ENCODE measurements at places on chromosomes 3 and 15.

GRCh38 chr3:23553353-23553752, 252.4 kb upstream of the UBE2E1 start:
- DNase-seq, result no peak

DNA sequence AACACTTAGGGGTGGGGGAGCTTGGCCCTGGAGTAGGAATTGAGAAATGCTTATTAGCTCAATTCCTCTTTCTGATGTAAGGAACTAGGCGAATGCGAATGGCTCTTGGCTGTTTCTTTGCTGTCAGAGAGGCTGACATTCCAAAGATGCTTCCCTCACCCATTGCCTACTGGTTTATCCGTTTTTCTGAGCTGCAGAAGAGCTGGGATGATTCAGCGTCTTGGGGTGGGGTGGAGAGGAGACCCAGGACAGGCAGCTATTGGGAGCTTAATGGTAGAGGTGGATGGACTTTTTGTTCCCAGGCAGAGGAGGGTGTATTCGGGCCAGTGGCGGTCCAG, 9.8 kb downstream of the PLEKHO2 start:
- DNase-seq, result no peak

GRCh38 chr3:142028243-142028777, 121.0 kb downstream of the TFDP2 start:
- DNase-seq, result no peak

GRCh38 chr3:141875893-141876380, 506 bp upstream of the ATP1B3 start:
- no peak for DNase-seq

DNA sequence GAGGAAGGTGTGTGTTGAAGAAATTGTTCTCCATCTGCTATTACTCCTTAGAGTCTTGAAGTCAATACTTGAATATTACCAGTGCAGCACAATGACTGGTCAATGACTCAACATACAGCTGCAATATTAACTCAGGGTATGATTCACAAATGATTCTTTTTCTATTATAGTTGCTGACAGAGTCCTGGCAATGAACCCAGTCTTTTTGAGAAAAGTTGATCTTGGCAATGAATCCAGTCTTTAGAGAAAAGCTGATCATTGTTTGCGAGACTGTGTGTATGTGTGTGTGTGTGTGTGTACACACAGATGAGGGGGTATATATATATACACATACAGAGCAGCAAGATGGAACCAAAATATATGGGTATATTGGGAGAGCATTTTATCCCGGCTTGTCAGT, 315.1 kb downstream of the ZNF385D start:
- no peak for DNase-seq

- DNase-seq, result no peak
Observed at GRCh38 chr3:61864886-61865285, 303.5 kb downstream of the PTPRG start.

DNA sequence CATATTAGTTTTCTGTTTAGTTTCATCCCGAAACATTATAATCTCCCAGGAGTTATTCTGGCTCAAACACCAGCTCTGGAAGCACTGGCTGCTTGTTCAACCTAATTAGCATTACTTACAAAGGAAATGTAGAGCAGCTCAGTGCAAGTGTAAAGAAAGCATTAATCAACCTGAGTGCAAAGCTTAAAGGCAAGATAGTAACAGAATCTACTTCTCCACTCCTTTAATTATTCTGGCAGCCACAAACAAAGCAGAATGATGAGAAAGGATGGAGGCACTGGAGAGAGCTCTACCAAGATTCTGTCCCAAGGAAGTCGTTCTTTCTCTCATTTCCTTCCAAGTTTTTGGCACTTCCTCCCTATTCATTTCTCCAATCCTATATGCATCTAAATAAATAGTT, 1384.0 kb downstream of the ZPLD1 start:
- DNase-seq, result no peak

DNA sequence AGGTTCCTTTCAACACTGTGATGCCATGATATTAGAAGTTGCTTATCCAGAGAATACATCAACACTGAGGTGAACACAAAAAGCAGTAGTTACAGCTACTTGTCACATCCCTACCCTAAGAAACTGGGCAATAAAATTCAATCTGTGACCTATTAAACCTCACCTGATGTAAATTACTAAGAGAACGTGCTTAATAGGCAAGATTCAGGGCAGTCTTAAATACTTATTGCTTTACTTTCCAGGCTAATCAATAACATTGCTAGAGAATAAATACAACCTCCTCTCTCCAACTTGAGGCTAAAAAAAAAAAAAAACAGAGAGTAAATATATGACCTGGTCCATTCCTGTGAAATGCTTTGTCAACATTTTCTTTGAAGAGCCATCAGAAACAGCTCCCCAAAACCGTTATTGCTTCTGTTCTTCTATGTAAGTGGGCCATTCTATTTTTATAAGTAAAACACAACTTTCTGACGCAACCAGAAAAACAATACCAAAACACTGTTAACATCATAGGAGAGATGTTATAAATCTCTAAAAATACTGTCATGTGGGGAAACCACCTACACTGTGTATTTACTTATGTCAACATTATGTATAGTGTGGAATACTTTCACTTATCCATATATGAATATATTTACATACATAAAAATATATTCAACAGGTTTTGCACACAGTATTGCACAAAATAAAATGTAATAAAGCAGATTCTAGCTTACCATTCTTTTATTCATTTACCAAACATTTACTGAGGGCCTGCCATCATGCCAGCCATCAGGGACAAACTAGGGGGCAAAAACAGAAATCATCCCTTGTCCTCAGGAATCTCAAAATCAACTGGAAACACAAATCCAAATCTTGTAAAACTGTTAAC, 2.7 kb downstream of the NKIRAS1 start:
- DNase-seq, result no peak

- no peak for DNase-seq
Observed at GRCh38 chr15:21267671-21268395, 172.5 kb downstream of the POTEB3 start.

- no peak for DNase-seq
Observed at GRCh38 chr3:141070727-141071357, 19.7 kb downstream of the SPSB4 start.

GRCh38 chr3:57935539-57935938, 72.7 kb upstream of the FLNB start:
- no peak for DNase-seq

- DNase-seq, result no peak
Observed at GRCh38 chr15:38696790-38697495, 132.3 kb upstream of the RASGRP1 start.

- DNase-seq, result no peak
Observed at GRCh38 chr15:100633763-100634075, 31.3 kb downstream of the ASB7 start.

DNA sequence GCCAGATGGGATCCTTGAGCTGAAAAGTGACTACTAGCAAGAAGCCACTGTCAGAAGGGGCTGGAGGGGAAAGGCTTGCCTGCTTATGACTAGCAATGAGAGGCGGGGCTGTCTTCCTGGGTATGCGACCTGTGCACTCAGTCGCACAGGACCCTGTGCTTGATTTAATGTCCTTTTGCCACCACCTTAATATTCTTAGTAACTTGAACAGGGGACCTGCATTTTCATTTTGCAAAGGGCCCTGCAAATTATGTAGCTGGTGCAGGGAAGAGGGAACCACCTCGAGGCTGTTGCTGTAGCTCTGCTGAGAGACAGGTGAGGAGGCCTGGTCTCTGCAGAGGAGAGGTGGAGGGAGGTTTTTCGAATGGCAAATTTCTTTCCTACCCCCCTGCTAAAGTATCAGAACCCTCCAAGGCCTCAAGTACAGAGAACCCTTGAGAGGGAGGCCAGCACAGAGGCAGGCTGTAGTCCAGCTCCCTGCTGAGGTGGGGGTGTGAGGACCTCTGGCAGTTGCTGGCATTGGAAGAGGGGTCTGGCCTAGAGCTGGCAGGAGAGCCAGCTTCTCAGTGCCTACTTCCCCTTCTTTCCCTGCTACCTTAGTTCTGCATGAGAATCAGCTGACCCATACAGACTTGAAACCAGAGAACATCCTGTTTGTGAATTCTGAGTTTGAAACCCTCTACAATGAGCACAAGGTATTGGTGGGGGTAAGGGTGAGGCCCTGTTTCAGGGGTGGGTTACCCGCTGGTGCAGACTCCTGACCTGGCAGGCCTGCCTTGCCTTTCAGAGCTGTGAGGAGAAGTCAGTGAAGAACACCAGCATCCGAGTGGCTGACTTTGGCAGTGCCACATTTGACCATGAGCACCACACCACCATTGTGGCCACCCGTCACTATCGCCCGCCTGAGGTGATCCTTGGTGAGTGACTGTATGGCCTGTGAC, 11.4 kb downstream of the CLK3 start:
- DNase-seq, result no peak

DNA sequence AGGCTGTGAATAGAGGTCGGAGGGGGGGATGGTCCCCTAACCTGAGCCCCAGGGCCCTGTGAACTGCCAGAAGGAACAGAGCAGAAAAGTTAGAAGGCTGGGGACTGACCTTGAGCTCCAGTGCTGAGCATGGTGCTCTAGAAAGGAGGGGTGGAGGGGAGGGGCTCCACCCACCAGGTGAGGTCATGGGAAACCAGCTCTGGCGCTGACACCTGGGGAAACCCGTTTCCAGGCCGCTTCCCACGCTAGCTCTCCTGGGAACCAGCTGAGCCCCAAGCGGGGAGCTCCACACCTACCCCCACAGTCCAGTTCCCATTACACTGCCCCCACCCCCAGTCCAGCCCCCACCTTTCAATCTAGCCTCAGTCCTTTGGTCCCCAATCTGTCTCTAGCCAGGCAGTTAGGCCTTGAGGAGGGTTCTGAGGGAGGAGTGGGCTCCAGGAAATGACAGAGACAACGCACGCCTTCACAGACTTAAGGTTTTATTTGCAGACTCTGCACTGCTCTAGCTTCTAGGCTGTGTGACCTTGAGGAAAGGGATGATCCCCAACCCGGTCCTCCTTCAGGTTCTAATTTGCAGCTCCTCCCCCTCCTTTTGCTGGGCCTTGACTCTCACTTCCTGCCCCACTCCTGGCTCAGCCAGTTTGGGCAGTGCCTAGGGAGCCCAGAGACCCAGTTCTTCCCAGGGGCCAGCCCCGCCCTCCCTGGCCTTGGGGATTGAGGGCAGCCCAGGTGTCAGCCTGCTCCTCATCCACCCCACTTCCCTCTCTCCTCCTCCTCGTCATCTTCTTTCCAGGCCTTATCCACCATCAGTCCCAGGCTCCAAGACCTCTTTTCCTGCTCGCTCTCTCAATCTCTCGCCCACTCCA, 2.1 kb downstream of the RHOV start:
- no peak for DNase-seq

DNA sequence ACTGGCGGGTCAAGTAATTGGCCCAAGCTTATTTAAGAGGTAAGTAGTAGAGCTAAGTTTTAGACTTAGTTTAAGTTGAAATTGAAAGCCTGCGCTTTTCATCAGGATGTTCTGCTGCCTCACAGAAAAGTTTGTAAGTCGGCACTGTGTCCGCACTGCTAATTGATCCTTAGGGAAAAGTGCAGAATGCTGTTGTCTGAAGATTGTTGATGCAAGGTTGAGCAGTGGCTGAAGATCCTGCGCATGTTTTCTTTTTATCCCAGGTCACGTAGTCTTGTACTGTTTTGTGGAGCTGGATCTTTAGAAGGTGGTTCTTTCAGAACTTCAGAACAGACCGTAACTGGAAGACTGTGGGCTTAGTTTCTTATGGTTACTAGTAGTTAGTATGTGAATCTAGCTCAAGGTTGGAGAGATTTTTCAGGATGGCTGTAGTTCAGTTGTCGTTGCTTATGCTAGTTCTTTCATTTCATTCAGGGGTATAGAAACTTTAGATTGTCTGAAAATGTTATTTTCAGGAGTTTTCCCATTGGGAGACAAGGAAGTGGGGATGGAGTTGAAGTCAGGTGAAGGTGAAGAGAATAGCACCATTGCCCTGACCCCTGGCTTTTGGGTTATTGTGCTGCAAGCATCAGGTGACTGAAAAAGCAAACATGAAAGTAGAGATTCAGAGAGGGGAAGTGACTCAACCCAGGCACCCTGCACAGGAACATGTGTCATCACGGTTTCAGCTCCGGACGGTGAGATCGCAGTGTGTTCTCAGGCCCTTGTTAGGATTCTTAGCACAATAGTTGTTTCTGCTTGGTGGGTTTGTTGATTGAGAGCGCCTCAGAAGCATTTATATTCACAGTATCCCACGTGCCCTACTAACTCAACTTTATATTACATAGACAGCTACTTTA, 32.8 kb downstream of the AKAP13 start:
- peak; percentile 66 for DNase-seq

- DNase-seq, result no peak
Observed at GRCh38 chr3:193869221-193870201, 266.4 kb upstream of the HES1 start.

DNA sequence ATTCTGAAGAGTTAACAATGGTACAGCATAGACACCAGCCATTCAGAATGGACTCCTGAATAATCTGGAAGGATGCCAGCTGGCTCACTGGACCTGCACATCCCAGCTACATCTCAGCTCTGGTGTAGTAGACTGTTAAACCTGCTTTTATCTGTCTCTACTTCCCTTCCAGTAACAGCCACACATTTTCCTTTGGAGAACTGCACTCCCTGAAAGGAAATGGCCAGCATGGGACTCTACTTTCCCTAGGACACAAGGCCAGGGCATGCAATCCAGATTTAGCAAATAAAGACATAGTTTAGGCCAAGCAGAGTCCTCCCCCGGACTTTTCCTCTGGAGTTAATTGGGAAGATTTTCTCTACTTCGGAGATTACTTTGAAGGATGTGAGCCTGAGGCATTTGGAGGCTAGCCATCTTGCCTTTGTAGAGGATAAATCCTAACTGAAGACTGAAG, 82.7 kb upstream of the TCF12 start:
- DNase-seq, result no peak

DNA sequence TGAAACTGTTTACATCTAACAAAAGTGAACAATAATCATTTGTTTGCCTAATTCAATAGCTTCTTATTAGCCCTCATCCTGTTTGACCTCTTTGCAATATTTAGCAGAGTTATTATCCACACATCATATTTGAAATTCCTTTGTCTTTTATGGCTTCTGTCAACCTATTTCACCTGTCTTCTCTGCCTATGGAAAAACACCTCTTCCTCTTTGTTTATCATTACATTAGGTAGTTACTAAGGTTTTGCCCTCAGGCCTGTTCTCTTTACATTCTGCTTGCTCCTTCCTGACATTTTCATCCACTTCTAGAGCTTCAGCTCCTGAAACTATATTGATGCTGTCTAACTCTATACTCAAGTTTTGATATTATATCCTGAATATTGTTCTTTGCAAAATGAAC, 183.0 kb downstream of the SUCNR1 start:
- DNase-seq, result no peak

DNA sequence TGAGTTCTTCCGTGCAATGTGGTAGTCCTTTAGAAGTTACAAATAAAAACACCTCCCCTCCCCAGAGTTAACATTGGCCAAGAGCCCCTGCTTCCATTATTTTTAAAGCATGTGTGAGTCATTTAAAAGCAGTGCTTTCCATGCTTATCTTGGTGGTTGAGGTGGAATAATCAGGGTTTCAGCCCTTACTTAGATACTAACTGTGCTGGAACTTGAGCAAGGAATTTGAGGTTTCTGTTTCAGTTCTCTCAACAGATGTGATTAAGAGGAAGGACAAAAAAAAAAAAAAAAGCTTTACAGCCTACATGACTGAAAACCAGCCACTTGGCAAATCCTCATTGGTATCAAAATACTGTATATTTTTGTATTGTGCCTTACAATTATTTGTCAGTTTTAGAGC, 64.5 kb downstream of the CGNL1 start:
- DNase-seq, result no peak

- no peak for DNase-seq
Observed at GRCh38 chr3:43075904-43076661, 29.8 kb downstream of the POMGNT2 start.

GRCh38 chr3:141835557-141836229, 40.8 kb upstream of the ATP1B3 start:
- DNase-seq, result no peak
